ENCODE measurements at places on chromosomes 7 and 10. TPM values are rescaled to one million over a fixed set of nuclear protein-coding genes. Genes with fewer than 3 reads are reported as not detected.

The TBC1D12 gene
- 13.2 TPM for total RNA-seq

The DNAH11 gene
- 0.26 TPM for total RNA-seq

The ICA1 gene
- total RNA-seq = 21.9 TPM

The OPALIN gene
- not detected for total RNA-seq

The PRKG1 gene
- total RNA-seq = 12.9 TPM

The GPR15LG gene
- total RNA-seq = not detected

The MCM10 gene
- 1.2 TPM for total RNA-seq

The SMIM30 gene
- 31.9 TPM for total RNA-seq

The RBM20 gene
- 4.6 TPM for total RNA-seq

The IRF5 gene
- 17.3 TPM for total RNA-seq

The MYO1G gene
- total RNA-seq = 8.7 TPM
